IMR-90 (cell line): ENCODE measurements at places on chromosomes 11 and 22. TPM values are rescaled to one million over a fixed set of nuclear protein-coding genes. Genes with fewer than 3 reads are reported as not detected.

Gene GVQW3
- 0.83 and 1.1 TPM in 2 replicates for total RNA-seq

Gene IL10RA
- not detected in 2 replicates for total RNA-seq

Gene DUSP18
- 12.2 and 14.9 TPM in 2 replicates for total RNA-seq

Gene ARHGAP8
- total RNA-seq = 0.18 and 0.28 TPM in 2 replicates

GRCh38 chr11:92845390-92845789 lies 124.1 kb upstream of the MTNR1B start:
- no peak for DNase-seq

GRCh38 chr11:92168936-92169335 lies 55.7 kb upstream of the FAT3 start:
- DNase-seq = no peak

GRCh38 chr11:2223153-2223794 lies 47.1 kb downstream of the ASCL2 start:
- DNase-seq = no peak

DNA sequence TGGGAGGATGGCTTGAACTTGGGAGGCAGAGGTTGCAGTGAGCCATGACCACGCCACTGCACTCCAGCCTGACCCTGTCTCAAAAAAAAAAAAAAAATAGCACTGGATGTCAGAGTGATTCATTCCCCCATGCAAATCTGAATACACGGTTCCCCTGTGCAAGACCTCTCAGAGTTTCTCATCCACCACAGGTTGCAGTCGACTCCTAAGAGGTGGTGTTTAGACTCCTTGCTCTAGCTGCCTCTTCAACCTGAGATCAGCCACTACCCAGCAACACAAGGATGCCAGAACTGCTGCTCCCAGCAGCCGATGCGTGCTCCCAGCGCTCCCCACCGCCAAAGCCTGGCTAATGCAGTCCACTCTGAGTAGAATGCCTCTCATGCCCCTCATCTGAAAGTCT lies 97.5 kb downstream of the PARVA start:
- DNase-seq = no peak

GRCh38 chr11:65692367-65692766 lies 19.7 kb upstream of the KAT5 start:
- no peak for DNase-seq

- no peak for DNase-seq
Observed at GRCh38 chr22:29469755-29470154, 10.3 kb upstream of the NEFH start.

DNA sequence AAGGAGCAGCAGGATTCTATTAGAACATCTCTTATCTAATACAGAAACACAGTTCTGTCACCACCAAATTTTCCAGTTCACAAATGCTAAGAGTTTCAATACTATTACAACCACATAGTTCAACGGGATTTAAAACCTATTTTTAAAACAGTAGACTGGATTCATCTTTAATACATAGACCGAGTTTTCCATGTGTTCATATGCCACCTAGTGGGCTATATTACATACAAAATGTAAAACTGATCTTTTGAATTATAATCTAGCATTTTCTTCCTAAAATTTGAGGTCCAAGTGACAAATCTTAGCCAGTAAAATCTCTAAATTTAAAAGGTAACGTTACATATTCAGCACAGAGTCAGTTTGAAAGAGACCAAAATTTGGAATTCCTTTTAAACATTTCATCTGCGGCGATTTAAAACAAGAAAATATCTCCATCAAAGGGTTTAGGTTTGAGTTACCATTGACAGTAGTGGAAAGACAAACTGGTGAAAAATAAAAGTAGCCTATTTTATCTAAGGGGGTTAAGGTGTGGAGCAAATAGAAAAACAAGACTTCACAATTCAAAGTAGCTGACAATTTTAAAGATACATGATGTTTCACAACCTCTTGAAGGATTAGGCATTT lies 269.3 kb upstream of the MPPED2 start:
- peak; percentile 29 for DNase-seq

- no peak for DNase-seq
Observed at GRCh38 chr11:64118876-64119665, 46.8 kb downstream of the MACROD1 start.

GRCh38 chr22:22759371-22759770 lies 115.0 kb downstream of the GGTLC2 start:
- DNase-seq = no peak

- DNase-seq = no peak
Observed at GRCh38 chr11:66278363-66279091, 552 bp downstream of the CNIH2 start.
